Tongue (tissue), 3 donors: ENCODE measurements at places on chromosomes 6 and 20.
A peak's percentile ranks its signal among the peaks of the same experiment; 100 is the strongest.

GRCh38 chr6:21431526-21431925 is 162.0 kb upstream of the SOX4 start:
- no peak for DNase-seq

DNA sequence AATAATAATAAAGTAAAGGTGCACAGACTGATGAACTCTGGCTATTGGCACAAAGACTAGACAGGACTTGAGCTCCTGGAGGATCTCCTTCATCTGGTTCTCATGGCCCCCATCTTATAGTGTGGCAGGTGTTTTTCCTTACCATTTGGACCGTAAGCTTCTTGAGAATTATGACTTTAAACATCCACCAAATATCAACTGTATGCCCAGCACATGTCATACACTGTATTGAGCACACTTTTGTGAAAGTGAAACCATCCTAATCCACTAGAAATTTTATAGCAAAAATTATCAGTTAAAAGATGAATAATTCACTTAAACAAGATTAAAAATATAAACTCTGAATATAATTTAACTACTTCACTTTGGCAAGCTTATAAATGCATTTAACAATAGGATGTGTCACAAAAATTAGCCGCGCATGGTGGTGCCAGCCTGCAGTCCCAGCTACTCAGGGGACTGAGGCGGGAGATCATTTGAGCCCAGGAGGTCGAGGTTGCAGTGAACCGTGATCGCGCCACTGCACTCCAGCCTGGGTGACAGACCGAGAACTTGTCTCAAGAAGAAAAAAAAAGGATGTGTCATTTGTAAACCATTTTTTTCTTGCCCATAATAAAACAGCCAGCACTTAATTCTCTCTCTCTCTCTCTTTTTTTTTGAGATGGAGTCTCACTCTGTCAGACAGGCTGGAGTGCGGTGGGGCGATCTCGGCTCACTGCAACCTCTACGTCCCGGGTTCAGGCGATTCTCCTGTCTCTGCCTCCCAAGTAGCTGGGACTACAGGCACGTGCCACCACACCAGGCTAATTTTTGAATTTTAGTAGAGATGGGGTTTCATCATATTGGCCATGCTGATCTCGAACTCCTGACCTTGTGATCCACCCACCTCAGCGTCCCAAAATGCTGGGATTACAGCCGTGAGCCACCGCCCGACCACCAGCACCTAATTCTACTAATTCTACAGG is 9.1 kb downstream of the HIVEP2 start:
- DNase-seq: no peak

GRCh38 chr20:41261260-41261659 is 56.3 kb downstream of the ZHX3 start:
- DNase-seq: no peak

DNA sequence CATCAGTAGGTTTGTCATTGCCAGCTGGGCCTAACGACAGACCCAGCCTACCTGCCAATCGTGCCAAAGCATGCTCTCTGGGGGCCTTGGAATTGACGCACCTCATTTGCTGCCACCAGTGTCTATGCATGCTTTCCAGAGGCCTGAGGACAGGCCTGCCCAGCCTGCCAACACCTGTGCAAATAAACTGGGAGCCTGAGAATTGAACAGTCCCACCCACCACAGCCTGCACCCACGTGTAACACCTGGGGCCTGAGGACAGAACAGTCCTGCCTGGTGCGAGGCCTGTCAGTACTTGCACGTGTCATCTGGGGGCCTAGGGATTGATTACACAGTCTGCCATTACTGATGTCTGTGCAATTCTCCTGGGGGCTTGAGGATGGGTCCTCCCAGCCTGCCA is 6.2 kb upstream of the RNF217 start:
- DNase-seq: no peak

DNA sequence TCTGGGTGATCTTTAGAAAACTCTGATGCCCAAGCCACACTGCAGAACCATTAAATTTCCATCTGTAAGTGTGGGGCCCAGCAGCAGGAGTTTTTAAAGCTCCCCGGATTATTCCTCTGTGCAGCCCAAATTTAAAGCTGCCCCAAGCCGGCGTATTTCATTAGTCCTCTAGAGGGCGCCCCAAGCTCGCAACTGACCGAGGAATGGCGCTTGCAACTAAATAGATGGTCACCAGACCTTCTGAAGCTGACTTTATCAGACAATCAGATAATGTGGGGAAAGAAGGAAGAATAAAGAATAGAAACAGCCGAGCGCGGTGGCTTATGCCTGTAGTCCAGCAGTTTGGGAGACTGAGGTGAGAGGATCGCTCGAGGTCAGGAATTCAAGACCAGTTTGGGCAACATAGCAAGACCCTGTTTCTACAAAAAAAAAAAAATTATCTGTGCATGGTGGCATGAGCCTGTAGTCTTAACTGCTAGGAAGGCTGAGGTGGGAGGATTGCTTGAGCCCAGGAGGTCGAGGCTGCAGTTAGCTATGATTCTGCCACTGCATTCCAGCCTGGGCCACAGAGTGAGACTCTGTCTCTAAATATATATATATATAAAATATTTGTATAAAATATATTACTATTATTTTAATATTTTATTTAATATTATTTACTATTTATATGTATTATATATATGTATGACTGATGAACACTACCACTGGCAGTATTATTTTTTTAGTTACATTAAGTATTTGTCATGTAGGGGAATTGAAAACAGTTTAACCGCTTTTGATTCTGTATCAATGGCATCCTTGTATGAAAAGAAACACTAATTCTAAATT is 56.0 kb downstream of the OTOR start:
- DNase-seq: peak; percentile 85

- DNase-seq: peak; percentile 39
Measured at GRCh38 chr6:99434702-99435530, 9.8 kb upstream of the PNISR start.

DNA sequence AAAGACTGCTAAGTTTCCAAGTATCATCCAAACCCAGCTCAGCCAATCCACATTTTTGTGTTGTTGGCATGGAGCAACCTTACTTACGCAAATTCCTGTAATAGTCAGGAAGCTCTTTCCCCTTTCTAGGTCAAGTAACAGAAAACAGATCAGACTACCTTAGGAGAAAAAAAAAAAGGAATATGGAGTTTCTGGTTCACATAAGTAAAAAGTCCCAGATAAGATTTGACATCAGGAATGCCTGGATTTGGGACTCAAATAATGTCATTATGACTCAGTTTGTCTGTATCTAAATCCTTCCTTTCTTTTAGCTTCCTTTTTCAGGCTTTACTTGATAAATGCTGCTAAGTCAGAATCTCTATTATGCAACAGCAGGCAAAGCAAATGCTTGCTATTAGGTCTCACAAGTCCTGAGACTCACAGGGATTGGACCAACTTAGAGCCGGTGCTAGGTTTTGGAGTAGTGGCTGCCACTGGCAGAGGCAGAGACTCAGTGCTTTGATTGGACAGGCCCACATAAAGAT is 44.5 kb downstream of the NCOA7 start:
- DNase-seq: no peak

GRCh38 chr20:23955896-23956295 is 32.7 kb downstream of the GGTLC1 start:
- no peak for DNase-seq

DNA sequence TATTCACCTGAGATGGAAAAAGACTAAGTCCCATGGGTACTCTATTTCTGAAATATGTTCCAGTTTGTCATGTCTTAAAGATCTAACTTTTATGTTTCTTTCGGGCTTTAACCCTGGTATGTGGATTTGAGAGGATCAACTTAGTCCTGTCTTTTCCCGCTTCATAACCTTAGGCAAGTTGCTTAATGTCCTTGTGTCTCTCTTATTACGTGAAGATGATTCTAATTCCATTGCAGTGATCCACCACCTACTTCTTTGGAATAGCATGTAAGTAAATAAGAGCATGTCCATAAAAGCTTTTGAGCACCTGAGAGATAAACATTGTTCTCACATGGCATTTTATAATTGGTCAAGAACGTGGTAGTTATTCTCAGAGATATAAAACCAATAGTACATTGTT is 23.0 kb downstream of the SPTLC3 start:
- no peak for DNase-seq

DNA sequence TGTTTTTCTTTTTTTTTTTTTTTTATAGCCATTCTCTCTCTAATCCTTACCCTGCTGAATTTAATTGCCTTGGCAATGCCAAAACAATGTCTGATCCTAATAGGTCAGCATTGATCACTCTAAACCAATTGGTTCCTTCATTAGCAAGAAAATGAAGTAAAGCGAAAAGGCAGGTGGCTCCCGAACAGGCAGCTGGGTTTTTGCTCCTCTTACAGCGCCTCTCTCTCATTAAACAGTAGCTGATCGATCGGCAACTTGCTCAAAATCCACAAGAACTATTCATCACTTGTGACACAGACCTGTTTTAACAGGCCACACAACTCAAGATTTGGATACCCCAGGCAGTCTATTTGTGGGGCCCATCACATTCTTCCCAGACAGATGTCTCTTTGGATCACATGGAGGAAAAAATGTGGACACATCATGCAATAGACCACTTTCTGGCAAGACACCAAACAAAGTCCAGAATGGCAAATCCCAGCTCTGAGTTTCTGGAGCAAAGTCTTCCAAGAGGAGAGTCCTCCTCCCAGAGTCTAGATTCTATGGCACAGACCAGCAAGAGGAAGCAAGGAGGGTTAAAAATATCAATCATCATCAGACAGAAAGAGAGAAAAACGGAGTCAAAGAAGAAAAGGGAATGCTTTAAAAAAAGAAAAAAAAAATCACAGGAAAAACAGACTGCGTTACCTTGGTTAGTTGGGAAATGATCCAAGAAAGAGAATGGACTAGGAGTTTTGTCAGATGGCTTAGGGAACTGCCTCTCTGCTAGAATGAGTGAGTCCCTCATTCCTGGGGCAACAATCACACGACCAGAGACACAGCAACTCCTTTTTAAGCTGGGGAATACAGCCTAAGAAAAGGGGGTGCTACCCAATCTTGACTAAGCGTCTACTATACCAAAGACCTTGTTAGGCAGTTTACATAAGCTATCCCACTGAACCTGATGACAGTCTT is 247.8 kb downstream of the BTBD9 start:
- no peak for DNase-seq

DNA sequence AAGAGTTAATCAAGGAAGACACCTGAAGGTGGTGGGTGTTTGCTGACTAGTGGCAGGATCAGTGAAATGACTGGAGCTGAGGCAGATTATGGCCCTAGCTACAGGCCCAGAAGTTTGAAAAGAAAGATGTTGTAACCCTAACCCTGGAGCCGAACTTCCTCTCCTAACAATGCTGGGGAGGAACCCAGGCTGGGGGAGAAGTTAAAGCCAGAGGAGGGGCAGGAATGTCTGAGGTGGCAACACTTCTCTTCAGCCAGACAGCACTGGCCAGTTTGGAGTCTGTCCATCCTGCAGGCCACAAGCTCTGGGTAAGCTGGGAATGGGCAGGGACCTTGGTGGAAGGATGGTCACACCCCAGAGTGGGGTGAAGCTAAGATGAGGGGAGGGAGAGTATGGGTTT is at the start of gene LST1:
Gene LST1, plus strand, starts transcription at position 270 of the 400 bp plus-strand sequence. CDS start 1,023 bp downstream, outside the sequence.
- DNase-seq: no peak

- no peak for DNase-seq
Measured at GRCh38 chr6:11615214-11615602, 77.7 kb downstream of the TMEM170B start.

DNA sequence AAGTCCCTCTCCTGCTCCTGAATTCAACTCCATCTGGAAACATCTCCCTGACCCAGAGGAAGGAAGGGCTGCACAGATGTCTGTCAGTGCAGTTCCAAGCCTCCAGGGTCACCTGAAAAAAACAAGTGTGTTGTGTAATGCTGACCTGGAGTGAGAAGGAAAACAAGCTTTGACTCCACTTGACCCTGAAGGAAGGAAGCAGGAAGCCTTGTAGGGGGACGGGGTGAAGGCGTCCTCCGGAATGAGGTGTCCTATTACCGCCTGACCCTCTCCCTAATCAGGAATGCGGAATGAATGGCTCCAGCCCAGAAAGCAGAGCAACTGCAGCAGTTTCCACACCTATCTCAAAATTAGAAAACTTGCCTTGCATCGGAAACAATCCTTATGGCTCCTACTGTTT is 13.9 kb upstream of the ADGRF5 start:
- no peak for DNase-seq
